NCI-H187 treated with DMSO at 0.1 percent for 48 hours (cell line): ENCODE measurements at places on chromosomes 12 and 14.

- DNase-seq: no peak
Observed at GRCh38 chr12:104562763-104563162, 106.0 kb downstream of the CHST11 start.

- DNase-seq: no peak
Observed at GRCh38 chr12:94157181-94157580, 8.8 kb downstream of the PLXNC1 start.

- no peak for DNase-seq
Observed at GRCh38 chr12:79453820-79454219, 236.9 kb downstream of the PAWR start.

DNA sequence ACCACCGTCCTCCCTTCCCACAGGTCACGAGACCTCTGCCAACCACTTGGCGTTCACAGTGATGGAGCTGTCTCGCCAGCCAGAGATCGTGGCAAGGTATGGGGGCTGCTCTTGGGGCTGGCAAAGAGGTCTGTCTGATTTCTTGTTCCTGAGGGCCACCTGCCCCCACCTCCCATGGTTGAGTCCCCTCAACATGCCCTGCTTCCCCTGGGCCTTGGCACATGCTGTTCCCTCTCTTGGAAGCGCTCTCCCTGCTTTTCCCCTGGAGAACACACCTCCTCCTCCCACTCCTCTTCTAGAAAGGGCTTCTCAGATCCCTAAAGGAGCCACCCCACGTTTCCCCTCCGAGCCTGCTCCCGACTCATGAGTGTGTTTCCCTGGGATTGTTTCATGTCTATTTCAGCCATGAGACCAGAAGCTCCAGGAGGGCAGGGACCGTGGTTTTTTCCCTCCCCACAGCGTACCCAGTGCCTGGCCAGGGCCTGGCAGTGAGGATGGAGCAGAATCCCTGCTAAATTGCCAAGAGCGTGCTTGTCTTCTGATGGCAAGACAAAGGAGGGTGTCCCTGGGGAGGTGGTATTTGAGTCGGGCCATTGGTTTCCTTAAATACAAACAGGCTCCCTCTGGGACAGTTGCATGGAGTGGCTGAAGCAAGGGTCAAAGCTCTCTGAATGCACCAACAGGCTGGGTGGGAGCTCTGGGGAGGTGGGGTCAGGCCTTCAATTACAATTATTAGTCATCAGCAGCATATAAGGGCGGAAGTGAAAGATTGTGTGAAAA, 34.1 kb downstream of the CYP46A1 start:
- DNase-seq: no peak

DNA sequence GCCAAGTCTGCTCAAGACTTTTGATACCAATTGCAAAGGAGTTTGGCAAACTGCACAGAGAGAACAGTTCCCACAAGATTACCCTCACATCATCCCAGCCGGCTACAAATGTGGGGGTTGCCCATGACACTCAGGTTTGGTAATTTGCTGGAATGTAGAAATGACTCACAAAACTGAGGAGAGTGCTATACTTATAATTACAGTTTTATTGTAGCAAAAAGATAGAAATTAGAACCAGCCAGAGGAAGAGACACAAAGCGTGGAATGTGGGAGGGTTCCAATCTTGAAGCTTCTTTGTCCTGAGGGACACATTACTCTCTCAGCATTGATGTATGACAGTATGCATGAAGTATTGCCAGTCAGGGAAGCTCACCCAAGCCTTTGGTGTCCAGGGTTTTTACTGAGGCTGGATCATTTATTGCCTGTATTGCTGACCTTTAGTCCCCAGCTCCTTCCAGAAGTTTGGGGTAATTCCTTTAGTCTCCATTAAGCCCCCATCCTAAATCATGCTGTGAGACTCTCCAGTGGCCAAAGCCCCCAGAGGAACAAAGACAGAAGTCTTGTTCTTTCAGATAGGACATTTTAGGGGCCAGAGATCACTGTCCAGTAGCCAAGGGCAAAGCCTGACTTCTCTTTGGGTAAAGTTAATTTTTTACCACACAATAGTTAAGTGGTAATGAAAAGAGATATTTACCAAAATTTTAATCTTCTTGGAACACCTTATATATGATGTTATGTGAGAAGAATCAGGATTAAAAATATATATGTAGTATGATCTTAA, 9.9 kb downstream of the TBK1 start:
- DNase-seq: no peak

DNA sequence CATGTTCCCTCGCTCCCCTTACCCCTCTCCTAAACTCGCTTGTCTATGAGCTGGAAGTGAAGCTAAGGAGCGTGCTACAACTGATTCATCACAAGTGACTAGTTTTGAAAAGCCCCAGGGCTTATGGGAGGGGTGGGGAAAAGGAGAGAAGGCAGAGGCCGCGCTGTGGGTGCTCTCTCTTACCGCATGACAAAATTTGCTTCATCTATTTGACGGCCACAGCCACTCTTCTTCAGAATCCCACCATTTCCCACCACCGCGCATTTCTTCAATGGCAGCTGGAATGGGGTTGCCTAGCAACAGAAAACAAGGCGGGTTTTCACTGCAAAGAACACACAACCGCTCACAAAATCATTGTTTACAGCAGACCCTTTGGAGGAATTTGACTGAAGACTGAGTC, 79.4 kb downstream of the ST8SIA1 start:
- no peak for DNase-seq

GRCh38 chr14:31411218-31411727, 9.1 kb downstream of the HEATR5A start:
- no peak for DNase-seq

DNA sequence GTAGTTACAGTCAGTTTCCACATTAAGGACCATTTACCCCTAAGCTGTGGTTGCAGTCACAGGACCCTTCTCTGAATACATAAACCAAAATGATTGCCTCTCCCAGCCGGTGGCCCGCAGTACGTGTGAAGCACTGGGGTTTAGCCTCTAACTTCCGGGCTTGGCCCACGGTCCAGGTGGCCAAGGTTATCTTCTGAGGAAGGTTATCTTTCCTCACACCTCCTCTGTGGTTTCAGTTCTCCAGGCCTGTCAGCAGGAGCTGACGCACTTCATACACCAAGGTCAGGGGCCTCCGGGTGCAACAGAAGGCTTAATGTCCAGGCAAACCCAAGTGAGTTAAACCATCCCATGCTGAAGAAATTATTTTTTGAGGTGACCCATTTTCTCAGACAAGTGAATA, 291.0 kb upstream of the FKBP4 start:
- DNase-seq: no peak

- DNase-seq: no peak
Observed at GRCh38 chr12:25162866-25163265, 32.1 kb downstream of the DNAI7 start.

- DNase-seq: no peak
Observed at GRCh38 chr14:73462815-73463214, 4.5 kb upstream of the NUMB start.

DNA sequence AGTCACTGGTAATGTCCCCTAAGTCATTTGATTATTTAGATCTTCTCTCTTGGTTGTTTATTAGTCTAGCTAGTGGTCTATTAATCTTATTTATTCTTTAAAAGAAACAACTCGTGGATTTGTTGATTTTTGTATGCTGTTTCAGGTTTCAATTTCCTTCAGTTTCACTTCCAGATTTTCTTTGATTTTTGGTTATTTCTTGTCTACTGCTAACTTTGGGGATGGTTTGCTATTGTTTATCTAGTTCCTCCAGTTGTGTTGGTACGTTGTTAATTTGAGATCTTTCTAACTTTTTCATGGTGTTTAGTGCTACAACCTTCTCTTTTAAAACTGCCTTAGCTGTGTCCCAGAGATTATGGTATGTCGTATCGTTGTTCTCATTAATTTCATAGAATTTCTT, 18.5 kb upstream of the CD69 start:
- no peak for DNase-seq

GRCh38 chr14:100679707-100680438, 46.8 kb upstream of the DLK1 start:
- no peak for DNase-seq

GRCh38 chr12:56657416-56658379, 11.9 kb upstream of the ATP5F1B start:
- DNase-seq: no peak

GRCh38 chr12:50314636-50315312, 31.5 kb upstream of the LIMA1 start:
- DNase-seq: no peak

GRCh38 chr12:109277899-109278762, 31.0 kb downstream of the FOXN4 start:
- DNase-seq: no peak

- DNase-seq: no peak
Observed at GRCh38 chr14:40053416-40053815, 621.2 kb upstream of the FBXO33 start.

- DNase-seq: no peak
Observed at GRCh38 chr12:111175396-111176094, 193.3 kb downstream of the PHETA1 start.

DNA sequence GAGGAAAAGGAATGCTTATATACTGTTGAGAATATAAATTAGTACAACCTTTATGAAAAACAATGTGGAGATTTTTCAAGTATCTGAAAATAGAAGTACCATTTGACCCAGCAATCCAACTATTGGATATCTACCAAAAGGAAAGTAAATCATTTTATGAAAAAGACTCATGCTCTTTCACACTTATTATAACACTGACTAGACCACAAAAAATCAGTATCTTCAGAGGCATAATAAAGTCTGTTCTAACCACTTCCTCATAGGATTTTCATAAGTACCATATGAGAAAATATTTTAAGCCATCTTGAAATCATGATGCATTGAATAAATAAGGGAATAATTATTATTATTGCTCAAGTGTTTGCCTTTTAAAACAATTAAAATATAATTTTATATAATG, 90.8 kb downstream of the SLCO1B1 start:
- no peak for DNase-seq

- DNase-seq: no peak
Observed at GRCh38 chr12:26989873-26990272, 24.3 kb downstream of the TM7SF3 start.

- DNase-seq: no peak
Observed at GRCh38 chr12:64178122-64178521, 44.0 kb downstream of the KICS2 start.

GRCh38 chr14:42884100-42884499, 1277.4 kb downstream of the LRFN5 start:
- no peak for DNase-seq

- DNase-seq: peak; percentile 95
Observed at GRCh38 chr12:93135286-93136239, 206.5 kb upstream of the EEA1 start.

GRCh38 chr12:128613837-128614590, 209.7 kb downstream of the SLC15A4 start:
- no peak for DNase-seq

GRCh38 chr12:75844985-75845384, 186.6 kb downstream of the PHLDA1 start:
- DNase-seq: no peak

DNA sequence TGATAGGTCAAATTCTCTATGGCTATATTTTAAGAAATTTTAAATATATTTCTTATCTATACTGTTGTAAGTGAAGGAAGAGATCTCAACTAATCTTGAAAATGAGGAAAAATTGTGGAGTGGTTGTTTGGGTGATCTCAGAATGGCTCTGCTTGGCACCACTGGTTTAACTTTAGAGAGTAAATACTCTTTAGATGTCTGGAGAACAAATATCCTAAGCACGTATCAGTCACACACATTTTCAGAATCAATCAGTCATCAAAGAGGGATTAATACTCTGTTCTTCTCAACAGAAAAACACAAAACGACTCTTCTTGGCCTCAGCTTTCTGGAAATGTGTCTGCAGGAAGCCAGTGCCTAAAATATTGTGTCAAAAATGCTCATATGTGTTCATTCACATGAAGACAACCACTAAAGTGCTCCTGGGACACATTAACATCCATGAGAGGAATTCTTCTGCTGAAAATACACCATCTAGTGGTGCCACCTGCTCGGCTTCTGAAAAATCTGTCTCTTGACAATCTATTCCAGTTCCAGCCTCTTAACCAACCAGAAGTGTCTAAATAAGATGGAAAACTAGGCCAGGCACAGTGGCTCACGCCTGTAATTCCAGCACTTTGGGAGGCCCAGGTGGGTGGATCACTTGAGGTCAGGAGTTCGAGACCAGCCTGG, 81.1 kb upstream of the CCDC198 start:
- DNase-seq: peak; percentile 29

DNA sequence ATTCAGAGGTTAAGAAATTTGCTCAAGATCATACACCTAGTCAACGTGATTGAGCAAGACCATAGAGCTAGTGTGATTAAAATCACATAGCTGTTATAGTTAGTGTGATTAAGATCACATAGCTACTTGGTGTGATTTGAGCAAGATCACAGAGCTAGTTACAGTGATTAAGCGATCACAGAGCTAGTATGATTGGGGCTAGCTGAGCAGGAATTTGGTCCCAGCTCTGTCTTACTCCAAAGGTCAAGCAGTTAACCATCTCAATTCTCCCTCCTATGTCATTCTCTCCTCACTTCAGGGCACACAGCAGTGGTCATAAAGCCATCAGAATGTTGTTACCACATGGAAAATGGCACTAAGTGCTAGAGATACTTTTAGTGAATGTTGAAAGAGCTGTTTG, 158.2 kb downstream of the SPTSSA start:
- DNase-seq: no peak

- peak; percentile 40 for DNase-seq
Observed at GRCh38 chr12:113278633-113279032, 56.3 kb downstream of the SLC8B1 start.
